ENCODE measurements at places on chromosomes 2 and 18.

DNA sequence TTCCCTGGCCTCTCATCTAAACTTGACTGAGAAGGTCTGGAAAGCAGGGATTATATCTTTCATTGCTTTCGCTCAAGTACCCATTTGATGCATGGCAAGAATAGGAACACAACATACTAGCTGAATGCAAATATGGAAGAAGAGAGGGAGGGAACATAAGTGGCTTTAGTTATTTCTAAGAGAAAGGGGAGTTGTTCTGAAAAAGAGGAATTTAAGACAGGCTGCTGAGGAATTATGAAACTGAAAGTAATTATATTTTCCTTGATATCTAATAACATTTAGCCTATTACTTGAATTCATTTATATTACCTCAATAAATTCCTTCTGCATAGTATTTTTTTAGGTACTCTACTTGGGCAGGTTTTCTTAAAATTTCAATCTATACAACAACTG is 105.8 kb upstream of the TTN start:
- no peak for DNase-seq

DNA sequence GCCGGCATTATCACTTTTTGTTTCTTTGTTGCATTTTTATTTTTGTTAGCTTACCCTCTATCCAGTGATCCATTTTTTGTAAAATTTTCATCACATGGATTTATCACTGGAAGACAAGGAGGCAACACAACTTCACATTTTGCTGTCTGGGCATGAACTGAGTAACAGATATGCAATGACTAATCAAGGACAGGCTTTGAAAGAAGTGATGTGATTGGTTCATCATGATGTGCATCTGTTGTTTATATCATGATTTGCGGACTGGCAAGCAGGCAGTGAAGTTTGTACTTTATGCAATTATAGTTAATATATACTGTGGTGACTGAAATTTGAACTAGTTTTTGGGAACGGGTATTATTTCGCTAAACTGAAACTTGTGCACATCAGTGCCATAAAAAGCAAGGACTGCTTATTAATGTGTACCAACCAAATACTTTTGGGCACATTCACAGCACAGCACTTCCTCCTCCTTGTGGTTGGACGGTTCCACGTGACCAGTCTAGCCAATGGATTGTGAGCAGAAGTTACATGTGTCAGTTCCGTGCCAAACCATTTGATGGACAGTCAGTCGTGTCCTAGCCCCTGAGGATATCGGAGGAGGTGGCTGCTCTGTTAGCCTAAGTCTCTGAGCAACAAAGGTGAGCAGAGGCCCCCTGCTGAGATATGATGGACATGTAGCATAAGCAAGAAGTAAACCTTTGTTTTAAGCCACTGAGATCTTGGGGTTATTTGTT is 201.4 kb upstream of the SIX2 start:
- DNase-seq: no peak

- no peak for DNase-seq
These were observed 609.0 kb downstream of the DCC start for GRCh38 chr18:52948868-52949444.

- no peak for DNase-seq
These were observed 43.1 kb upstream of the EML4 start for GRCh38 chr2:42125841-42126594.

GRCh38 chr2:32260376-32260775 is 4.3 kb downstream of the NLRC4 start:
- DNase-seq: no peak

DNA sequence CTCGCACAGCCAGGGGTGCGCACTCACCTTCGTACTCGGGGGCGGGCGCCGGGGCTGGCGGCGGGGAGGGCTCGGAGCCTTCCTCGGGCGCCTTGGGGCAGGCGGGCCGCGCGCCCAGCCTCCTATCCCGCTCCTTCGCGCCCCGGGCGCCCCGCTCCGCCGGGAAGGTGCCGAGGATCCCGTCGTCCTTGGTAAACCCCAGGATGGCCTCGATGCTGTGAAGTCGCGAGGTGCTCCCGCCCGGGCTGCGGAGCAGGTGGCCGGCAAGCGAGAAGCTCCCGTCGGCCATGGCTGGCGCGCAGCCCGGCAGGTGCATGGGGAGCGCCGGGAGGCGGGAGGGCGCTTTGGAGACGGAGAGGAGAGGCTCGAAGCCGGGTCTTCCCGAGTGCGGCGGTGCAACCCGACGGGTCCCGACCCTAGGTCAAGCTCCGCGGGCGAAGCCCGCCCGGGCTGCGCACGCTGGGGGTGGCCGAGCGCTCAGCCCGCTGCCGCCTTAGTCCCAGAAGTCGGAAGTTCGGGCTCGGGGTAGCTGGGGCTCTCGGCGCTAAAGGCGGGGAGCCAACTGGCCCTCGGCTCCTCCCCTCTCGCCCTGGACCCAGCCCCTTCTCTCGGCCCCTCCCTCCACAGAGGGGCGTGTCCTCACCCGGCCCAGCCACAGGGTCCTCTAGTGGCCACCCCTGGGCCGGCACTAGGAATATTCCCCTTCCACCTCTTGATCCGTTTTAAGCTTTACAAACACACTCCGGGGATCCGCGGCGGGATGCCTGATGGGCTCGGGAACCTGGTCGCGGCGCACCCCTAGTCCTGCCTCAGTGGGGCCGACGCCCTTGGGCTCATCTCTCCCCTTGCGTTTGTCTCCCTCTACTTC is at the start of gene RAX:
RAX (minus strand) TSS at position 564 of the 868 bp plus-strand sequence; CDS start at position 316, 248 bp downstream.
- no peak for DNase-seq

DNA sequence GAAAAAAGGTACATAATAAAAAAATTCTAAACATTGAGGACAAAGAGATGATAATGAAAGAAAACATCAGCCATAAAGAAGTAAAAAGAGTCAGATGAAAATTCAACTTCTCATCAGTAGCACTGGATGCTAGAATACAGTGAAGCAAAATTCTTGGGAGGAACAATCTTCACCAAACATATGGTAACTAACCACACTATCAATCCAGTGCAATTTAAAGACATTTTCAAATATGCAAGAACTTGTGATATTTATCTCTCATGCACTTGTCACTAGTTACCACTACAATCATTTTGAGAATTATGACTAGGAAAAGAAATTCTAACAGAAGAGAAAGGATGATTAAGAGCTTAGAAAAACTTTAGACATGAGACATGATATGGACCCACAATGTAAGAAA is 127.4 kb downstream of the RTTN start:
- no peak for DNase-seq

DNA sequence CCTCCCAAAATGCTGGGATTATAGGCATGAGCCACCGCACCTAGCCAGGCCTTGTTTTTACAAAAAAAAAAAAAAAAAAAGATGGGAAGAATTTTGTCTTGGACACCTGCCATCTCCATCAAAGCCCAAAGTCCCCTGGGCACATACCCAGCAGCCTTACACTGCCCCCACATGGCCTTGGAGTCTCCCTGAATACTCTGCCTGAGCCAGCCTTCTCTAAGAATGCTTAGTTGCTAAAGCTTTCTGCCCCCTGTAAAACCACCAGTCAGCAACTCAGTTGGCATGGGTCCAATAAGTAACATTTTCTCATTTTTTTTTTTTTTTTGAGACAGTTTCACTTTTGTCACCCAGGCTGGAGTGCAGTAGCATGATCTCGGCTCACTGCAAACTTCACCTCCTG is 40.6 kb downstream of the SPC25 start:
- DNase-seq: no peak

DNA sequence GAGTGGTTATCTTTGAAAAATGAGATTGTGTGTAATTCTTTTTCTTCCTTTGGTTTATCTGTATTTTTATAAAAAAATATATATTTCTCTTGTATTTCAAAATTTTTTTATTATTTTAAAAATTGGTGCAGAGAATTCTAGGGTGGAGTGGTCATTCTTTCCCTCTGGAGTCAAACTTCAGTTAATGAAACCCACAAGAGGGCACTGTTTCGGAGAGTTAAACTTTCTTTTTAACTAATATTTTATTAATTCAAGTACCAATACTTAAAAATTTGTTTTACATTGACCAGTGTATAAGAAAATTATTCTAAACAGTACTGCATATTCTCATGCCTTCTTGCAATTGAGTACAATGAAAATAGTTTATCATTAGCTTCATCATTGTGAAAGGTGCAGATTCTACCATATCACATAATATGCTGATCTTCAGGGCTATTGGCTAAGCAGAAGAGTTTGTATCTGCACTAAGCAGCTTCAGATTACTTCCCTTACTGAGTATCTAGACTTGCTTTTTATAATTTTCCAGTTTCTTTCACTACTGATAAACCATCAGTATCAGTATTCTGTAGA is 50.1 kb downstream of the HS1BP3 start:
- DNase-seq: no peak

GRCh38 chr2:235780401-235780800 is 286.6 kb downstream of the AGAP1 start:
- no peak for DNase-seq

DNA sequence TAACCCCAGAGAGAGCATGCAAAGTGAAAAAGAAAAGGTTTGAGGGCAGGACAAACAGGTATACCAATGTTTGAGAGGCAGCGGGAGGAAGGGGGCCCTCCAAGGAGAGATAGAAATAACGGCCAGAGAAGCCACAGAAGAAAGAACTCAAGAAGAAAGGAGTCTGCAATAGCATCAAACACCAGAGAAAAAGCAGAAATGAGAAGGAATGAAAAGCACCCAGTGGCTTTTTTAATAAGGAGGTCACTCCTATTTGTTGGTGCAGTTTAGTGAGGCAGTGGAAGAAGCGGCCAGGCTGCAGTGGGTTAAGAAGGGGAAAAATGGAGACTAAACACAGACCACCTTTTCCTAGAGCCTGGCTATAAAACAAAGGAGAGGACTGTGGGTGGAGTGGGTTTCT is 177.2 kb downstream of the THADA start:
- no peak for DNase-seq

DNA sequence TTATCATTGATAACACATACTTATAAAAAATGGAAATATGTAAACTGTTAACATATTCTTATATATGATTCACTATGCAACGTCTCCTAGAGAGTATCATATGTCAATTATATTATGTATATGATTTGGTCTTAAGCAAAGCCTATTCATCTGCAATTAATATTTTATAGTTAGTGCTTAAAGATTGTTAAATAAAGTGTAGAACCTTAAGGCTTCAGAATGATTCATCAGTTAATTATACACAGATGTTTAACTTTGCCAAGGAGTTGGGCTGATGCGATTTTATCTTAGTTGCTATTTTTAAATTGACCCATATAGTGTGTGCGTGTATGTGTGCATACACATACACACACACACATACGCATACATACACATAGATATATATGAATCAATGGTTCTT is 323.1 kb downstream of the RBM43 start:
- DNase-seq: no peak

- no peak for DNase-seq
These were observed 153.4 kb downstream of the TNS1 start for GRCh38 chr2:217849154-217849975.

DNA sequence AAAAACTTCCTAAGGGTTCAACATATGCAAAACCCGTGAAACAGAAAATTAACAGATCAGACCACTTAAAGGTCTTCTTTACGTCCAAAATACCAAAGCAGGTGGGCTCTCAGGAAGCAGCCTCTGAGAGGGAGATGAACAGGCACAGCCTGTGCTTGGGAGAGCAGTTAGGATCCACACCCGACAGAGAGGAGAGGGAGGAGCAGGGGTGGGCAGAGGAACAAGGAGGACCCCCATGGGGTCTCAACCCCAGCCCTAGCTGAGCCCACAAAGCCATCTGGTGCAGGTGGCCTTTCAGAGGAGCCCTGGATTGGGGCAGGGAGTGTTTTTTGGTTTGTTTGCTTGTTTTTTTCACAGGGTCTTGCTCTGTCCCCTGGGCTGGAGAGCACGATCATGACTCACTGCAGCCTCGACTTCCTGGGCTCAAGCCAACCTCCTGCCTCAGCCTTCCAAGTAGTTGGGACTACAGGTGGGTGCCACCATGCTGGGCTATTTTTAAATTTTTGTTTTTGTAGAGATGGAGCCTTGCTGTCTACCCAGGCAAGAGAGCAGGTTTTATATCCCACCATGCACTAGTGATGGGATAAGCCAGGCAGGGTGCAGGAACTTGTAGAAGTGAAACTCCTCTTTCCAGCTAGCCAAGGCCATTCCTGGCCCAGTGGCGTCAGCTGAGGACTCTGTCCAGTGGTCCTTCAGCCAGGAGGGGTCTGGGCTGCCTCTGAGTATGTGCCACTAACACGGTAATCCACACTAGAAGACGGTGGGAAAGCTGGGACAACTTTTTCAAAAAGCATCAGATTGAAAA is 154.1 kb upstream of the HDAC4 start:
- no peak for DNase-seq

Data from stimulated activated CD8-positive, alpha-beta memory T cell treated with anti-CD3 and anti-CD28 coated beads, Interleukin-4, amount 100 ng/mL, for 1 hour (primary cell).